CD4-positive, alpha-beta T cell treated with Interleukin-12 subunit alpha and Interleukin-12 subunit beta, for 1 hour (primary cell): ENCODE measurements at places on chromosomes 13 and 19.
A peak's percentile ranks its signal among the peaks of the same experiment; 100 is the strongest.

GRCh38 chr13:79466872-79467271 is 14.1 kb upstream of the NDFIP2 start:
- DNase-seq = no peak

GRCh38 chr19:8046569-8047165 is 5.9 kb upstream of the CCL25 start:
- no peak for DNase-seq

- DNase-seq = peak; percentile 100
Measured at GRCh38 chr19:18192673-18193387, at the start of gene MPV17L2. MPV17L2 (plus strand) TSS chr19:18193218; CDS start chr19:18193282, 64 bp downstream.

GRCh38 chr19:6062961-6063575 is 47.2 kb downstream of the RFX2 start:
- DNase-seq = no peak

DNA sequence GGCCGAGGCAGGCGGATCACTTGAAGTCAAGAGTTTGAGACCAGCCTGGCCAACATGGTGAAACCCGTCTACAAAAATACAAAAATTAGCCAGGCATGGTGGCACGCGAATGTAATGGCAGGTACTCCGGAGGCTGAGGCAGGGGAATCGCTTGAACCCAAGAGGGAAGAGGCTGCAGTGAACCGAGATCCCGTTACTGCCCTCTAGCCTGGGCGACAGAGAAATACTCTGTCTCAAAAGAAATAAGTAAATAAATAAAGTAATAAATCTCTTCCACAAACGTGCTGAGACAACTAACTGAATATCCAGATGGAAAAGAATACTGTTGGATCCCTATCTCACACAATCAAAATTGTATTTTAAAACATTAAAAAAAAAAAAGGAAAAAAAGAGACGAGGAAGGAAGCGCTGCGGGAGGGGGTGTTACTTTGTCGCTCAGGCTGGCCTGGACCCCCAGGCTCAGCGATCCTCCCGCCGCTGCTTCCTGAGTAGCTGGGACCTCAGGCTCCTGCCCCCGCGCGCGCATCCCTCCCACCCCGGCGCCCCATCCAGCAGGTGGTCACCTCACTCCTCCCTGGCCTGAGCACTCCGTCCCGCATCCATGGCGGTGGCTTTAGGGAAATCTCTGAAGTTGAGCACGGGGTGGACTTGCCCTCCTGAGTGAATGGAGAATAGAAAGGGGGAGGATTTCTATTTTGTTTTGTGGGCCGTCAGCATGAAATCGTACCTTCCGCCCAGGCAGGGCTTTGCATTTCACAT is 628 bp upstream of the ZNF813 start:
- DNase-seq = no peak

- DNase-seq = peak; percentile 81
Measured at GRCh38 chr19:5031231-5032100, 62.6 kb downstream of the KDM4B start.

DNA sequence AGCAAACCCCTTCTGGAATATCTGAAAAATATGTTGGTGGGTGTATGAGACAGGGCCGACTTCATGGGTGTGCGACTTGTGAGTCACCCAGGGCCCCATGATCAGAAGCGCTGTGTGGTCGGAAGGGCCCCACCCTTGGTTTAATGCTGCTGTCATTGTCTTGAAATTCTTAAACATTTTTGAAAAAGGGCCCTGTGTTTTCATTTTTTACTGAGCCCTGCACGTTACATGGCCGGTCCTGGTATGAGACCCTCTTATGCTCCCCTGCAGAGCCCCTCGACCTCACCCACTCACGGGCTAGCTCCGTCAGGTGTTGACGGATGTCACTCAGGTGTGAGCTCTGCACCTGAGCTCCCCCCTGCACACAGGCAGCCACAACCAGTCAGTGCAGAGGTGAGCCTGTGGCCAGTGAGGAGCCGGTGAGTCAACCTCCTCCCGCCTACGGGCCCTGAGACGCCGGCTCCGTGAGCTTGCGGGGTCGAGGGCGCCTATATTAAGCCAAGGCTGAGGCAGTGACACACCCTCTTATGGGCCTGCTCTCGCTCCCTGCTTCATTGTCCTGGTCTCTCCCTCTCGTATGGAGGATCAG is 27.7 kb downstream of the GADD45B start:
- DNase-seq = peak; percentile 78

GRCh38 chr13:87274209-87274819 is 396.9 kb upstream of the SLITRK5 start:
- DNase-seq = no peak

GRCh38 chr13:111893071-111893606 is 173.8 kb upstream of the SOX1 start:
- no peak for DNase-seq

GRCh38 chr13:107210723-107211030 is 642.7 kb upstream of the ARGLU1 start:
- DNase-seq = no peak

DNA sequence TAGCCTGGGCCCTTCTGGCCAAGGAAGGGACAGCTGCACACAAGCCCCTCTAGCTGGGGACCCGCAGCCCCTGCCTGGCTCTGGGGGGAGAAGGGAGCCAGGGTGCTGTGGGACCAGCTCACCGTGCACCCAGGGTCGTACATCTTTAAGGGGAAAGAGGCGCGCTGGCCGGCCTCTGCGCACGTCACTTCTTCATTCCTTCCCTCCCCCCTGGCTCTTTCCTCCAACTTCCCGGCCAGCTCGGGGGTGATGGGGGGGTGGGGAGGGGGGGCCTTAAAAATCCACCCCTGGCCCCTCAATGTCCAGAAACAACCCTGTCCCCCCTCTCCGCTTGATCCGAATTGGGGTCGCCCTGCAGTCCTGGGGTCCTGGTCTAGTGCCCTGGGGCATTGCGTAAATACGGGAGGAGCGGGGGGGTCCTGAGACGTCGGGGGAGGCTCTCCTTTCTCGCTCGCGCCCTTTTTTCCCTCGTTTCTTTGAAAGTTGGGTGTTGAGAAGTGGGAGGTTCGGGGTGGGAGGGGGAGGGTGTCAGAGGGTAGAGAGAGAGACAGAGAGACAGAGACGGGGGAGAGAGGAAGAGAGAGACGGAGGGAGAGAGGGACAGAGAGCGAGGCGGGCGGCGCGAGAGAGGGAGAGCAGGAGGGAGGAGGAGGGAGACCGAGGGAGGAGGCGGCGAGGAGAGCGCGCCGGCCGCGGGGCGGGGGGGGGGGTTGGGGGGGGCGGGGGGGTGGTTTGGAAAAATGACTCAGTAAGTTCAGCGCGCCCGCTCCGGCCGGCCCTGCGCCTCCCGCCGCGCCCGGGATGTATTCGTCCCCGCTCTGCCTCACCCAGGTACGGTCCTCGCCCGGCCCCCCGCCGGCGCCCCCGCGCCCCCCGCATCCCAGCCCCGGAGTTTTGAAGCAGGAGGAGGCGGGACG is at the start of gene NFIC:
TSS of gene NFIC (plus strand) at position 748 of the 917 bp plus-strand sequence. CDS start at position 802, 54 bp downstream.
- DNase-seq = peak; percentile 39

DNA sequence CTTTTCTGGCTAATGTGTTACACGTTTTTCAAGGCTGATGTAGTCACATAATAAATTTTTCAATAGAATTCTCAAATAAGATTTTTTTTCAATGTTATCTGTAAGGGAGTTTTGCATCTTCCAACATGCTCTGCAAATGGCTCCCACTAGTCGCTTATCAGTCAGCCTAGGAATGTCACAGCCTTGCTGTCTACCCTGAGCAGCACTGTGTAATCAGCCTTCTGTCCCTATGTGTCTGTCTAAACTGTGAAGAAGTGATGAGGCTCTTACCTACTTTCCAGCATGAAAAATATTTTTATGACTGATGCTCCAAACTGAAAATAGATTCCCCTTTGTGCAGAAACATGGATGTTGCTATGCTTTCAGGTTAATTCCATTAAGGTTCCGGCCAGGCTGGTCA is 75.1 kb upstream of the FAM216B start:
- DNase-seq = no peak

DNA sequence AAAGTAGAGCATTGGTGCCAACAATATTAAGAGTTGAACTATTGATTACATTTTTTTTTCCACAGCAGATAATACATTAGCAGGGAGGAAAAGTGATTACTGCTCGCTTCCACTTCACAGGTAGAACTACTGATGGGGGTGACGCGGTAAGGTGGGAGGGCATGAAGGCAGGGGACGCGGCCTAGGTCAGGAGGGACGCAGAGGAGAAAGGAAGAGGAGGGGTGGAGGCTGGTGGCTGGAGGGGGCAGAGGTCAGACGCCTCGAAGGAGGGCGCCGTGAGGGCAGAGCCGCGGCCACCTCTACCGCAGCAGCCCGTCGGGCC is 287 bp upstream of the B3GLCT start:
- DNase-seq = no peak

GRCh38 chr19:3810708-3811355 is 24.7 kb upstream of the MATK start:
- no peak for DNase-seq

DNA sequence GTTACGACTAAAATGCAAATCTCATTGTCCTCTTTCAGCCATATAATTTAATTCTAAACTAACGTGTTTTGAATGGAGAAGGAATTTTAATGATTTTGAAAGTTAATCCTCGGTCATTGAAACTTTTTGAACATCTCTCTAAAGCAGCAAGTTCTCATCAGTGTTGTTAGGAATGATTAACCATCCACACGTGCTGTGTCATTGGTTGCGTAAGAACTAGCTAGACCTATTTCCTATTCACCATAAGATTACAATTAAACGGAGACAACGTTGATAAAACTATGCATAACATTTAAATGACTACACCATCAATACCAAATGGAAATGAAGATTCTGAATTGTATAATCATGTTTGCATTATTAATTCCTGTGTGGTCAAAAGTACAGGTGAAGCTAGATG is 155.6 kb upstream of the IRS2 start:
- no peak for DNase-seq

- peak; percentile 53 for DNase-seq
Measured at GRCh38 chr13:112066624-112067004, 335 bp upstream of the SOX1 start.

DNA sequence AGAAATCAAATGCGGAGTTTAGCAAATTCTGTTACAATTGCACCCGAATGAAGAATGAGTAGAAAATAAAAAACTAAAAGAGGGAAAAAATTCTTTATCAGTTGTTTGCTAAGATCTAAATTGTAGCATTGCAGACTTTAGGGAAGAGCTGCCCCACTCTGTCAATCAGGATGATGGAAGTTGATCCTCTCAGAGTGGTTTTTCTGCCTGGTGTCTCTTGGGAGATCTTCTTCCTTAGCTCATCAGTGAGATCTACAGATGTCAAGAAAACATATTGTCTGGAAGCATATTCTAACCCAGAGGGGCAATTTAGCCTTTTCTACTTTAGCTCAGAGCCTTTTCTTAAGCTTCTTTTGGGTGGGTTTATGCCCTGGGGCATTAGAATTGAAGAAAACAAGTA is 223.2 kb upstream of the PCDH17 start:
- no peak for DNase-seq

DNA sequence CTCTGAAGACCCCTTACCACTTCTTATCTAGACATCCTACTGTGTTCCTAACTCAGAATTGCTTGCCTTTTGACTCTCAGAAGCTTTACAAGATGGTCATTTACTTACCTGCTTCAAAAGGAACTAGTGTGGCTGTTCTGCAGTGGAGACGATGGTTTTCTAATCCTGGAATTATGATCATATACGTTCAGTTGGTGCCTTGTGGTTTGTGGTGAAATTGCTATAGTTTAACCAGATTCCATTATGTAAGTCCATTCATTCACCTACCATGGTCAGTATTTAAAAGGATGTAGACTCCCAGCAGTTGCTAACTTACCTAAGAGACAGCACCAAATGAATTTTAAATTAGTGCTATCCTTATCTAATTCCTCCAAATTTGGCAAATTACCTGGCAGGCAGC is 210.9 kb downstream of the SHISA2 start:
- DNase-seq = no peak

DNA sequence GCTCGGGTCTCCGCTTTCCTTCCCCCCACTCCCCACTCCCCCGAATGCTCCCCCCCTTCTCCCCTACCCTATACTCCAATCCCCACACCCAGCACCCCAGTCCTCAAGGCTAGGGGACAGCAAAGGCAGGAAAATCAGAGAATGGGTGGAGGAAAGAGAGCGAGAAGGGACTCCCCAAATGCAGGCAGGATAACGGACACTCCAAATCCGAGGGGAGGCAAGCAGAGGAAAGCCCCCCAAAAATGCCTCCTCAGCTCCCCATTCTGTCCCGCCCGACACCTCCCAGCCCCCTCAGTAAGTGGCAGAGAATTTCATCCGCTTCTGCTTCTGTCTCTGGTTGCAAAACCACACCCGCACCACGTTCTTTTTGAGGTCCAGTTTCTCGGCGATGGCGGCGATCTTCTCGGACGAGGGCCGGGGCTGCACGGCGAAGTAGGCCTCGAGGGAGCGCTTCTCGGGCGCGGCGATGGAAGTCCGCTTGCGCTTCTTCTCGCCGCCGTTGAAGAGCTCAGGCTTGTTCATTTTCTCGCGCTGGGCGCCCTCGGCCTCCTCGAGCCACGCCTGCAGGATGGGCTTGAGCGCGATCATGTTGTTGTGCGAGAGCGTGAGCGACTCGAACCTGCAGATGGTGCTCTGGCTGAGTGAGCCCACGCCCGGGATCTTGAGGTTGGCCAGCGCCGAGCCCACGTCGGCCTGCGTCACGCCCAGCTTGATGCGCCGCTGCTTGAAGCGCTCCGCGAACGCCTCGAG is 2.1 kb downstream of the POU4F1 start:
- DNase-seq = no peak

GRCh38 chr19:46821512-46822409 is 28.9 kb downstream of the AP2S1 start:
- peak; percentile 68 for DNase-seq

- no peak for DNase-seq
Measured at GRCh38 chr13:101346161-101346560, 70.1 kb downstream of the NALCN start.

- DNase-seq = no peak
Measured at GRCh38 chr13:38888309-38888708, 102.3 kb downstream of the STOML3 start.

- no peak for DNase-seq
Measured at GRCh38 chr19:12913011-12913561, 6.0 kb downstream of the SYCE2 start.

DNA sequence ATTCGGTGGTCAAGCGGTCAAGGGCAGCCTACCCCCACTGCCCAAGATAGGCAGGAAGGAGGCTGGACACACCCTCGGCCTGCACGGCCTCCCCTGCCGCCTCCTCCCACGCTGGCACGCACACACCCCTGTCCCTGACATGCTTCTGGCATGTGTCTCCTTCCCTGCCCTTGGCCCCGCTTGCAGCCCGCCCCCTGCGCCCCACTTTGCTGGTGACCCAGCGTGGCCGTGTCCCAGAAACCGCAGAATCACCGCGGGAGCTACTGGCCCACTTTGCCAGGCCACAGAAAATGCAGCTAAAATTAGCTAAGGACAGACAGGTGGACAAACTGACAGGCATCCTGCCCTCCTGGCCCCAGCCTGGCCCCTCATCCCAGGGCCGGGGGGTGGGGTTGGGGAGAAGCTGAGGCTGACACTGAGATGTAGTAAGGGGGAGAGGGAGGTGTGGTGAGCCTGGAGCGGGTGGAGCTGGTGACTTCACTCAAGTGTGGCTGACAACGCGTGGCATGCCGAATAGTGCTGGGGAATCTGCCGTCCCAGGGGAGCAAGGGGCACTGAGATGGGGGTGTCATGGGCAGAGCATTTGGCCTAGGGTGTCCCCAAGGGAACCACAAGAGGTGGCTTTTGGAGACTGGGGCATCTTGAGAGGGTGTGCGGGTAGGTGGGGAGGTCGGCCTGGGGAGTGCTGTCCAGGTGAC is 2.4 kb downstream of the SHANK1 start:
- no peak for DNase-seq

- DNase-seq = peak; percentile 79
Measured at GRCh38 chr19:8001995-8002849, 3.2 kb downstream of the ELAVL1 start.
